ENCODE measurements at places on chromosomes 7 and 10.

GRCh38 chr7:12655161-12655560 is 32.3 kb upstream of the ARL4A start:
- no peak for DNase-seq

DNA sequence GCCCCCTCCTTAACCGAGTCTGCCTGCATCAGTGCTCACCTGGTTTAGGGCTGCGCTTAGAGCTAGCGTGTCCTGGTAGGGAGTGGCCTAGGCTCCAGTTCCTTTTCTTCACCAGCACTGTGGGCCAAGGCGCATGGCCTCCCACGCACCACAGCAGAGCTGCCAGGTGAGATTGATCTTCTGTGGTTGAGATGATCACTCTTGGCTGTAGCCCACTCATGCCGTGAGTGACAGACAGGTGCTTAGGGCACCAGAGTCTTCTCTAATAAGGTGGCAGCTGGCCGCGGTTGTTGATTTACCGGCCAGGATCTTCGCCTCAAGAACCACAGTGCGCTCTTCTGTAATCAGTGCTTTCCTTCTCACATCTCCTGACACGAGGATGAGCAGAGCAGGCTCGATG is 157.2 kb upstream of the INSYN2A start:
- no peak for DNase-seq

DNA sequence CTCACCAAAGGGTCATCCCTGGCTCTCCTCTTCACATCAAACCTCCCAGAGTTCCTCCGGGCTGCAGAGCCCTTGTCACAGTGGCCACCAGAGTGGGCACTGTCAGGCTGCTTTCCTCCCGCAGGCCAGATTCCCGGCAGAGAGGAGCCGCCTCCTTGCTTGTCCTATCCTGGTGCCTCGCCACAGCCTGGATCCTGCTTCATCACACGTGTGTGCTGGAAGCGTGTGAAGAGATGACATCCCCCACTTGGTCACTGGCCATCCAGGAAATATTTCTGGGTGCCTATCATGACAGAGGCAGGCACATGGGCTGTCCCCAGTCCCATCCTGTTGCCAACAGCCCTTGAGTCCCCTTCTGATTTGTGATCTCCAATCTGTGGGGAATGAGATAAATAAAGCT is 15.0 kb downstream of the INSIG1 start:
- no peak for DNase-seq

GRCh38 chr7:127251465-127252376 is 1.0 kb downstream of the GRM8 start:
- DNase-seq, result no peak

DNA sequence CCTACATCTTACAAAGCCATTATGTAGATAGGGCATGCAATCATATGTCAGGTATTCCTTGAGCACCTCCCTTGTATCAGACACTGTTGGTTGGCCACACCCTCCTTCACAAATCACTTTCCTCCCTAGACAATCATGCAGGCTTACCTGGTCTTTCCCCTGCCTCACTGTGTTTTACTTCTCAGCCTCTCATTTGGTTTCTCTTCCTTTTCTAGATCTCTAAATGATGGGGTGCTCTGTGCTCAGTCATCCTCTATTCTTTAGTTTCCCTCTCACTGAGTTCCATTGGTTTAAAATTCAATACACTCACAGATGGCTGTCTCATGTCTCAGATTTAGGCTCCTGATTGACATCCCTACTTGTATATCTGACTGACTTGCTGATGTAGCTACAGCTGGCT is 31.4 kb downstream of the ANK3 start:
- no peak for DNase-seq

- no peak for DNase-seq
Observed at GRCh38 chr7:21543528-21544302, 876 bp downstream of the DNAH11 start.

- peak; percentile 23 for DNase-seq
Observed at GRCh38 chr7:87715545-87715944, 87.3 kb downstream of the RUNDC3B start.

DNA sequence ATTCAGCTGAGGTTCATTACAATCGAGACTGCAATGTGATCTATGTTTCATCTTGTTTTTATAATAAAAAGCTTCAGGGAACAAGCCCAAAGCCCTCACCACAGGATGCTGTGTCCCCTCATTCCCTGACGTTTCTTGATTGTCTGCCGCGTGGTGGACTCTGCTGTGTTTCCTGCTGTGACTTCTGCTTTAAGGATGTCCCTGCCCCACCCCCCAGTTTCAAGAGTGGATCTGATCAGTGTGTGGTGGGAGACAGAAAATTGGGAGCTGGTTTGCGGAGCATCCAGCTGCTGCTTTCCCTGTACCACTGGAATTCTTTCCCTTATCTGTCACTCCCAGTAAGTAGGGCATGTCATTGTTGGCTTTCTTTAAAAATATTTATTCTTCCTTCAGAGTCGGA is 86.2 kb downstream of the CREM start:
- no peak for DNase-seq

GRCh38 chr10:128035557-128035973 is 90.7 kb downstream of the MKI67 start:
- DNase-seq, result no peak

DNA sequence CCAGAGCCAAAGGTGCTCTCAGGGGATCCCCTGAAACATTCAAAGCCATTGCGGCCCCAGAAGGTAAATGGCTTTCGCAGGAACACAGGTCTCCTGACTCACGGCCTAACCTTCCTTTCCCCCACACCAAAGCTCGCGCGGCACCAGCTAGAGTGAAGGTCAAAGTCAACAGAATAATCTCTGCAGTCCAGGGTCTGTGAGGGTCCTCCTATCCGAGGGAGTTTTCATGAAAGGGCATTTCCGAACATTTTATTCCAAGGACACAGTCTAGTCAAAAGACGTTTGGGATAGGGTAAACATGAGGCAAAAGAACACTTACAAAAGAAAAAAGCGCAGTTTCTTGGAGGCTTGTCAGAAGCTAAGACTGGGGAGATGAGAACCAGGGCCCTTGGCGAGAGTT is 559 bp upstream of the STEAP2 start:
- peak; percentile 33 for DNase-seq

DNA sequence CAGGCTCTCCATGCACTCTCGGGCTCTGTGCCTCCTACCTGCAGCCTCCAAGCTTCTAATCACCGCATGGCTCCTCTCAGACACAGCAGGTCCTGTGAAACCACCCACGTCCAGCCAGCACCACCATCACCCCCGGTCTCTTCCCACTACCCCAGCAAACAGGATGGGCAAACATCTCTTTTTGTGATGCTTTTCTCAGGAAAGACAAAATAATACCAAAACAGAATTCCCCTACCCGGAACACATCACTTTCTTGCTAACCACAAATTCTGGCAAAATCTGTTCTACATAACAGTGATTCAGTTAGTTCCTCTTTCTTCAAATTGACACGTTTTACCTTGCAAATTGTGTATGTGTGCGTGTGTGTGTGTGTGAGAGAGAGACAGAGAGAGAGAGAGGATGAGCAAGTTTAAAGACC is 6.5 kb downstream of the SNX8 start:
- DNase-seq, result no peak

DNA sequence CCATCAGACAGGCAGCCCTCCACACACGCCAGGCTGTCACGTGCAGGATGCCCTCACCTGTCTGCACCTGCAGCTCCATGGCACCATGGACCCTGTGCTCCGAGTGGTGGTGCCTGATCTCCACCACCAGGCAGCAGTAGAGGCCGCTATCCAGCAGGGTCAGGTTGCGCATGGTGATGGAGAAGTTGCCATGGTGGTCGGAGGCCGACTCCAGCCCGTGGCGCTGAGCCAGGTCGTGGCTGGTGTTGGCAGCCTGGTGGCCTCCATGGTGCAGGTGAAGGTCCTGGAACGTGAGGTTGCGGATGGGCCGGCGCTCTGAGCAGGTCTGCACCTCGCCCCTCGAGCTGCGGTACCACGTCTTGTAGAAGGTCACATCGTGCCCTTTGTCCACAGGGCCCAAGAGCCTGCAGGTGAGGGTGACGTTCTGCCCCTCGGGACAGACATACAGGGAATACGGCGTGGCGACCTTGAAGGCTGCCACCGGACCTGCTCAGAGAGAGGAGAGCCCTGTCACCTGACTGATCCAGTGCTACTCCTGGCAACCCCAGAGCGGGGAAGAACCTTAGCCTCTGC is 11.7 kb downstream of the VSIR start:
- DNase-seq, result no peak

GRCh38 chr10:78115135-78115853 is 81.6 kb downstream of the RPS24 start:
- DNase-seq, result no peak

DNA sequence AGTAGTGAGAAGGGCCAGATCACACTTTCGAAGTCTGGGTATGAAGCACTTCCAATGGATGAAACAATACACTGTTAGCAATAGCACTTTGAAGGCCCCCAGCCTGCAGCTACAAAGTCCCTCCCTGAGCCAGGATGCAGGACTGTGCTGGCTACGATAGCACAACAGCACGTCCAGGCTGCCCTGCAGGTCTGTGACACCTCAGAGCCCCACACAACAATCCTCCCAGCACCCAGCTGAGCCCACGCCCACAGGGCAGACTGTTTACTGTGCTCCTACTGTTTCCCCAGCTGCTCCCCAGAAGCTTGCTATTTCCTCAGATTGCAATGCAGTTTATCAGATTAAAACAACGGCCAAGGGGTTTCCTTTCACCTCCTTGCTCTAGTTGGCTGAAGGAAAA is 71.4 kb downstream of the HTR5A start:
- no peak for DNase-seq

DNA sequence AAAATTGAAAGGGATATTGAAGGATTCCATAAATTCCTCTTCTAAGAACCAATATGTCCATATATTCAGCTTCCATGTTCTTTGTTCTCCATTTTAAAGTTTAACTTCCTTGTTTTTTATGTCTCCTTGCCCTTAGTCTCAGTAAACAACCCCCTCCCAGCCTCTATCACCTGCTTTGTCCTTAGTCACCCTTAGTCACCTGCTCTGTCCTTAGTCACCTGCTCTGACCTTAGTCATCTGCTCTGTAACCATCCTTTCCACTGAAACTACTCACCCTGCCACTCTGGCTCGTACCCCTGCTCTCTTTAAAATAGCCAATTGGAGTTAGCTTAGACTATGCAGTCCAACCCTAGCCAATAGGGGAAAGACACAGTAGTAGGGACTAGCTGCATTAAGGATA is 136.2 kb upstream of the TMEM106B start:
- no peak for DNase-seq

DNA sequence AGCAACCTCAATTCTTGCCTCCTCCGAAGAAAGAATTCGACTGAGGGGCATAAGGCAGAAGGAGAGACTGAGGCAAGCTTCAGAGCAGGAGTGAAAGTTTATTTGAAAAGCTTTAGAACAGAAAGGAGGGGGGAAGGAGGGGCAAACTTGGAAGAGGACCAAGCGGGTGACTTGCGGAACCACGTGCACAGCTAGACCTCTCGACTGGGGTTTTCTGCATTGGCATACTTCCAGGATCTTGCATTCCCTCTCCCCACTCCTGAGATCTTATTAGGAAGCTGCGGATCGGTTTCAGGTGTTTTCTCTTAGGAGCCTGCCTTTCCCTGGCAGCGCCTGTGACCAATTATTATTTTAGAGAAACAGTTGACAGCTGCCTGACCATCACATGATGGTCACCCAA is 20.3 kb upstream of the CPXM2 start:
- no peak for DNase-seq

DNA sequence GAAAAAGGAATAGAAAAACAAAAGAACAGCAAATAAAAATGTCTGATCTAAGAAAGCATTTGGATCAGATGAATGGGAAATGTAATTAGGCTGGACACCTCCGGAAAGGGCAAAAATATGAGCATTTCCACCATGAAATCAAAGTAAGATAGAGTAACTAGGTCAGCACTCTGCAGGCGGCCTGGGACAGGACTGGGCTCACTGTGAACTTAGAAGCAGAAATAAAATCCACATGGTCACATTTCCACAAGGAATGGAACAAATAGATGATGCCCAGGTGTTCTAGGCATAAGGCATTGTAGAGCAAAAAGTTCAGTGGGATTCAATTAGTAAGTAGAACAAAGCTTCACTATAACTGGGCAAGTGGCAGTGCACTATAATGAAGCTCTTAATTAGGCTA is 209.9 kb upstream of the ETV1 start:
- DNase-seq, result no peak

GRCh38 chr10:99941942-99942820 is 67.6 kb downstream of the DNMBP start:
- DNase-seq, result no peak

DNA sequence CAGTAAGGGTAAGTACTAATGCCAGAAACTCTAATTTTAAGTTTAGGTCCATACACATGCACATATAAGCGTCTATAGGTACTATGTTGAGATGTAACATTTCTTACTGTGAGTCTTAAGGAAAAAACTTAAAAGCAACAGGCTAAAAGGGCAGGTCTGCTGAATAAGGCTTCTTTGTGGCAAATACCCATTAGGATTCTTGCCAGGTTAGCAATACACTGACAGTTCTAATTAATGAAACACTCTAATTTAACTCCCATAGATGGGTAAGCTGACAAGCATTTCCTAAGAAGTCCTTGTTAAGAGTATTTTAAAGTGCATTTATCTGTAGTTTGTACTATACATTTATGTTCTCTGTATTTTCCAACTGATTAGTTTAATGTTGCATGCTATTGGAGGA is 14.0 kb downstream of the SCRN1 start:
- no peak for DNase-seq

DNA sequence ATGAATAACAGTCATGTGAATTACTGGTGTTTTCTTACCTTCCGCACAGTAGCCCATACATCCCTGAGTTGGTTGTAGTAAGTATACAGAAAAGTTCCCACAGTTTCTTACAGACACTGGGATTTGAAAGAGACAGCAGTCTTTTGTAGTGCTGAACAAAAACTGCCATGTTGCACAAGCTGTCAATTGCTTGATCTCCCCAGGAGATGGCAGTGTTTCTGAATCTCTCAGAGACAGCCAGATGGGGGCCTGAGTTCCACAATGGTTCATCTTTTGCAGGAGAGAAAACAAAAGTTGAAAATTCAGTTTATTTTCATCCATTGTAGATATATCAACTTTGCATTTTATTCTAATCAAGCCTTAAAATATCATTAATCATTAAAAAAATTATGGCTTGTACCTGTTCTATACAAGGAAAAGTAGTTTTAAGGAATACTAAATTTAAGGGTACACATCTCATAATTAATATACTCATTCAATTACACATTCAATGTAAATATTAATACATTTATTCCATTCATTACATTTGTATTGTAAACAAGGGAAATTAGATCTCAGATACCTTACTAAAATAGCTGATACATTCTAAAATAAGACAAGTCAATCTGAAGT is 14.5 kb downstream of the VWDE start:
- peak; percentile 59 for DNase-seq

- DNase-seq, result peak; percentile 60
Observed at GRCh38 chr10:102673819-102674511, 29.7 kb downstream of the TRIM8 start.
